EL (cell line): ENCODE measurements at places on chromosomes 7 and 10.

DNA sequence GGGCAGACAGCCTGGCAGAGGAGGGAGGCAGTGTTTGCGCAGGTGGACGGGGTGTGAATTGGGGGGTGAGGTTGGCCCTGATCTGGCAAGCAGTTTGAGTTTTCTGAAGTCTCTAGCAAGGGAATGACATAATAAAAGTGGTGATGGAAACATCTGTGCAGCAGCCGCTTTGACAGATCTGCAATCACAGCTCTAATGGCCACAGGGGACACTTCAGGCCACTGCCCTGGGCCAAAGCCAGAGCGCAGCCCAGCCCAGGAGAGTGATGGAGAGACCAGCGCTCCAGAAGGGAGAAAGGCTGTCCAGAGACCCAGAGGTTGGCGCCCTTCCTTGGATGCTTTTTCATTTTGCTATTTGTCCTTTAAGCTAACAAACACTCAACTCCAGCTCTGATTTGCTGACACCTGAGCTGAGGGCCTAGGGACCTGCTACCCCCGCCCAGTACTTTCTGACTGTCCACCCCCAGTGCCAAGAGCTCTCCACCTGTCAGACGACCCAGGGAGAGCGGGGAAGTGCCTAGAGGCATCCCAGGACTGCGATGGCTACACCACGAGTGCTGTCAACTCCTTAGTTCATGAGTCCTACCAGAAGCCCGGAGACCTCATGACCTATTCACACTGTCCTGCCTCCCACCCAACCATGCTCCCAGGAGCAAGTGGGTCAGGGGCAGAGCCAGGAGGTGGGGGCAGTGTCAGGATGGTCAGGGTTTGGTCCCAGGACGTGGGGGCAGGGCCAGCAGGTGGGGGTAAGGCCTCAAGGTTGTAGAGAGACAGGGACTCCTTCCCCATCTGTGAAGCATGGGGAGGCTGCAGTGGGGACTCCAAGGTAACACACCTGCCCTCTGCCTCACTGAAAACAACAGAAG, 112.6 kb downstream of the PRKAG2 start:
- no peak for DNase-seq

- peak; percentile 75 for DNase-seq
Measured at GRCh38 chr7:74598558-74598957, 59.0 kb upstream of the GTF2I start.

DNA sequence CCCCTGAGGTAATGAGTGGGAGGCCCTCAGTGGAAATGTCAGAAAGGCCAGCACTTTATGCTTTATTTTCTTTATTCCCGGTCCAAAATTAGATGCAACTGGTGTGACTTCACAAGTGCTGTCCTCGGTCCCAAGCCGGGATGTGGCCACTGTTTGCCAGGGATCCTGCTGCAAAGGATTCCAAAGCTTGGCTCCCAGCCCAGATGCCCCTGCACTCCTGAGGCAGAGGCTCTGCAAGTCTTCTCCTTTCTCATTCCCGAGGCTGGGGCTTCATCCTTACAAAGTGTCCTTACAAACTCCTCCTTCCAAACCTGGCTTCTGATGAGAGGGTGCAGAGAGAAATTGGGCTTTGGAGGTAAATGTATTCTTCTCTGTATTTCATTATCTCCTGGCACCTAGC, 544.3 kb upstream of the DPP6 start:
- no peak for DNase-seq

- peak; percentile 43 for DNase-seq
Measured at GRCh38 chr7:55365205-55365674, at the start of gene LANCL2. Gene LANCL2 (plus strand): TSS chr7:55365337. CDS start chr7:55366026, 689 bp downstream.

DNA sequence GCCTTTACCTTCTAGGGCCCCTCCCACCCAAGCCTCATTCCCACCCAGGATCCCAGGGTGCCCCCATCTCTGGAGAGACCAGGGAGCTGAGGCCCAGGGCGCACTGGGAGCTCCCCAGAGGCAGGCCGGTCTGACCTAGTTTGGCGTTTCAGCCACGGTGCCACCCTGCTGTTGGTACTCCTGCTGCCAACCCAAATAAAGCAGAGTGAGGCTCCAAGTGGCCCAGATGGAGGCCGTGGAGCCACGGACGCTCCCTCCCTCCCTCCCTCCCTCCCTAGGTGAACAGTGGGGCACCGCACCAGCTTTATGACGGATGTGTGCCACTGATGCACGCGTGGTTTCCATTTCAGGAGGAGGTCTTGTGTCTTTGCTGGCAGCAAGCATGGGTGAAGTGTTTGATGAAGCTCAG, 1.8 kb downstream of the INPP5A start:
- no peak for DNase-seq

GRCh38 chr7:25863729-25864110, 288.3 kb upstream of the NFE2L3 start:
- DNase-seq = no peak

DNA sequence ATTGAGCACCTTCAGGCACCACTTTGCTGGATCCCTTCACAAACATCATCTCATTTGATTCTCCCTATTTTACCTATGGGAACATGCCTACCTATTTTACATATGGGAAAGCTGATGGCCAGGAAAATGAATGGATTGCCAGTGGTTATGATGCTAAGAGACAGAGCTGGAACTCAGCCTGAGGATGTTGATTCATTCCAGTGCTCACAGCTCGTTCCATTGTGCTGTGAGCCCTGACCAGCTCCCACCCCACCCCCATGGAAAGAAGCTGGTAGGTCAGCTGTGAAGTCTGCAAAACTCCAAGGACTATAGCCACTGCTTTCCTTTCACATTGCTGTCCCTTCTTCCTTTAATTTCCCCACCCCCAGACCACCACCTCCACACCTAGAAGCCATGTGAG, 9.6 kb downstream of the UBTD1 start:
- DNase-seq = peak; percentile 38

DNA sequence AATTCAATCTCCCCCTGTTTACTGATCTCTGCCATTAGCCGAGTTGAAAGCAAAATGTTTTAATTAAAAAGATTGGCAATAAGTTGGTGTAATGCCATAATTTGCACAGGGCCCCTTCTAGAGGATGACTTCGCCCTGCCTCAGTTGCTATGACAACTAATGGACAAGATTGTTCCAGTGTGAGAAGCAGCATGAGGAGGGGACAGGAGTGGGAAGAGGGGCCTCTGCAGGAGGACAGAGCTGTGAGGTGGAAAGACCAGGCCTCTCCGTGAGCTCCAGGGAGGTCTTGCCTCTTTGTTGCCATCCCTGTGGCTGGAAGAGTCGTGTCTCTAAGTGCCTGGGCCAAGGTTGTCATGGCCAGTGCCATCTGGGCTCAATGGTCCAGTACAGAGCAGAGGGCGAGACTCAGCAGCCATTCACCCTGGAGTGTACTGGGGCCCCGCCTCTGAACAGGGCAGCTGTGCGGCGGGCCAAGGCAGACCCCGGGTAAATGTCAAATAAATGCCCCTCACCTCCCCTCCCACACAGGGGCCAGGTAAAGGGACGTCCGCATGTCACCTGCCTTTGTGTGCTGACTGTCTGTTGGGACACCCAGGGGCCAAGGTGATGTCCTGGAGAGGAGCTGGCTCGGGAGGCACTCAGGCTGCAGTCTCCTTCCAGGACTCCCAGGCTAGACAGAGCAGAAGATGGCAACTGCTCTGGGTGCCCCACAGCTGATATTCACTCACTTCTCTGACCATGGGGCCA, 97.0 kb upstream of the RET start:
- DNase-seq = no peak

GRCh38 chr7:8255680-8256655, 6.0 kb downstream of the ICA1 start:
- DNase-seq = no peak

DNA sequence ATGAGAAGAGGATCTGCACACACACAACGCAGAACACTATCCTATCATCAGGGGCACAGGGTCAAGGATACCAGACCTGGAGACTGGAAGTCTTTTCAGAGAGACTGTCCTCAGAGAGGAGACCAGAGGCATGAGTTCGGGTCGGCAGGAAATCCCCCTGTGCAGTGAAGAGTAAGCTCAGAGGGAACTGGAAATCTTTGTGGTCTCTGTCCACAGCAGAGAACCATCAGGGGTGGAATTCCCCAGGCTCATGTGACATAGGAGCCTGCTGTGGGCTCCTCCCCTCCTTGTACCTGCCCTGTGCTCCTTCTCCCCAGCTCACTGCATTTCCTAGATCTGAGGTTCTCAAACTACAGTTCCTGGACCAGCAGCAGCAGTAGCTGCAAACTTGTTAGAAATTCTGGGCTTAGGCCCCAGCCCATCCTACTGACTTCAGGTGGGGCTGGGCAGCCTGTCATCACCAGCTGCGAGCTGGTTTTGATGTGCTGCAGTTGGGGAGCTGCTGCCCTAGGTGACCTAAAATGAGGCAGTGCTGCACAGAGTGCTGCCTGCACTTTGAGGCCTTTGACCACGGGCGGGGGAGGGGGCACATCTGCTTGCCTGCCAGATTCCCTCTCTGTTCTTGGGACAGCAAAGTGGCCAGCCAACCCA, 2.4 kb downstream of the ZMIZ2 start:
- DNase-seq = peak; percentile 24

GRCh38 chr7:3393862-3394261, 92.8 kb downstream of the SDK1 start:
- DNase-seq = no peak

GRCh38 chr10:102024799-102025198, 31.2 kb downstream of the ARMH3 start:
- DNase-seq = no peak

DNA sequence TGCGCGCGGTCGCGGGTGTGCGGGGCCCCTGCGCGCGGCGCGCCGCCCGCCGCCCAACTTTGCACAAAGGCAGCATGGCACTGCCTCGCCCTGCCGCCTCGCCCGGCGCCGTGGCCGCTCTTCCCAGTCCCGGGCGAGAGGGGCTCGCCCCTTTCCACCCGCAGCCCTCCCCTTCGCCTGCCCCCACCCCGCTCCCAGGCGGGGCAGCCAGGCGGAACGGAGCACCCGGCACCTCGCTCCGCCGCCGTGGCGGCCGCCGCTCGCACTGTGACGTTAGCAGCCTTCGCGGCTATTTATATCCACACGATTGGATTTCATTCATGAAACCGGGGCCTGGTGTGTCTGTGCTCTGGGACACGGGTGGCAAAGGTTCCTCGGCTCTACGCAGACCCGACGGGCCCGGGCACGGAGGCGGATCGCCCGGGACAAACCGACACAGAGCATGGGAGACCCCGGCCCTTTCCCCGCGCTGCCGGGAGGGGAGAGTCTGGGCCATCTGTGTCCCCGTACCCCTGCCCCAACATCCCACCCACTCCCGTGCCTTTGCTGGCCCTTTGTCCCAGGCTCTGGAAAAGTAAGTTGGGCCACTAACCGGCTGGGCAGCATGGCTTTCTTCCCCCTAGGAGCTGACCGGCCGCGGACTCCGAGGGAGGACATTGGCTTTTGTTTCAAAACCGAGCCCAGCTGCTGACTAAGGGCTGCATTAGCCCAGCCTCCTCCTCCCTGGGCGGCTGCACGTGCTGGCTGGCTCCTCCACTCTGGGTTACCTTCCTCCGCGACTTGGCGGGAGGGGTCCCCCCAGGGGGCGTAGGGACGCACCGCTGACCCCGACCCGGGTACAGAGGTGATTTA, at the start of gene RHOBTB1:
Gene RHOBTB1 (minus strand): TSS at position 128 of the 852 bp plus-strand sequence. CDS start 32,643 bp downstream, outside the sequence.
- DNase-seq = peak; percentile 79

GRCh38 chr7:139886899-139887298, 57.8 kb downstream of the TBXAS1 start:
- no peak for DNase-seq

DNA sequence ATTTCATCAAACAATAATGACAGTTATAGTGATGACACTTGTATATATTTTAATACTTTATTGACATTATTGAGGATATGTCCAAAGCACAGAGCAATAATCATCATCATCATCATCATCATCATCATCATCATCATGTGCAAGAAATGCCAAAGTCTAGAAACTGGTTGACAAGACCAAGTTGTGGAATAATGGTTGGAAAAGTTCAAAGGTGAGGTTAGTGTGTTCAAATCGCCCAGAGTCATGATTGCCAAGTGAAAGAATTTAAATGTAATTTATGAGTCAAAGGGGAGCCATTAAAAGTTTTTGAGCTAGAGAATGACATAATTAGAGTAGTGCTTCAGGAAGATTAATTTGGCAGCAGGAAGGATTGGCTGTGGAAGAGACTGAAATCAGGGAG, 852.4 kb downstream of the SORCS1 start:
- no peak for DNase-seq

GRCh38 chr10:126561294-126561920, 109.1 kb downstream of the C10orf90 start:
- no peak for DNase-seq

DNA sequence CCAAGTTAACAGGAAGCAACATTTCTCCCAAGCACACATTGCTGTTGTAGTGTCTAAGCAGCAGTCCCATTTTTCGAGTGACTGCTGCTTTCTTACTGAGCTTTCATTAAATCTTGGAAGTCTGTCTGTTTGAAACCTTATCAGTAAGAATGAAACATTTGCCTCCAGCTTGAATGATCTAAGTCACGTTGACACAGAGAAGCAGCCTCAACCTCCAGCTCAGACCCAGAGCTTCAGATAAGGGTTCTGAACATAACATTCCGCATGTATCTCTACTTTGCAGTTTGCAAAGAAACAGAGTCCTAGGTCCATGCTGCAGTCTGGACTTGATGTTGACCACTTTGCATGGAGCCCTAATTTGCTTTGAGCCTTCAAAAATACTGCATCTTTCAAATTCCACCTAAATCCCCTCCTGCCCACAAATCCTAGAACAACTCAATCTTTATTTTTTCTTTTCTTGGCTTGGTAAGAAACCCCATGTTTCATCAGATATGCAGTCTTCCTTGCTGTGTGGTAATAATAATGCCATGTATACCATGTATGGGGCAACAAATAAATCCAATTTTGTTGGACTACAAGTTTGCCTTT, 698.7 kb upstream of the IGFBP3 start:
- no peak for DNase-seq

GRCh38 chr7:128893251-128894100, 17.0 kb downstream of the KCP start:
- DNase-seq = no peak
